ENCODE measurements at places on chromosomes 5 and 9.

DNA sequence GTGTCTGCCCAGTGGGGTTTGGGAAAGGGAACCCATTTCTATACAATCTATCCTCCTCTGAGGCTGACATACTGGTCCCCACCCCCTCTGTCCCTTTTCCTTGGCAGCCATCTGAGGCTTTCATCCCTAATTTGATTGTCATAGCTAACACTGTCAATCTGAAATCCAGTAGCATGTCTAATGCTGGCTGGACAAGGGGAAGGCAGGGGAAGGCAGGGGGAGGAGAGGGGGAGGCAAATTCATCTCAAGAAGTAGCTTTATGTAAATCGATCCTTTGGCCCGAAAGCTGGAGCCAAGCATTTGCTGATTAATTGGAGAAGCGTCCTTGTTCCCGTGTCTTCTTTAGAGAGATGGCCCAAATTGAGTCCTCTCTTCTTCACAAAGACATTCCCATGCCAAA is 314.1 kb upstream of the PANK3 start:
- DNase-seq: no peak

- no peak for DNase-seq
These were observed 51.3 kb upstream of the GRIA1 start for GRCh38 chr5:153439130-153439529.

- no peak for DNase-seq
These were observed 2.2 kb downstream of the SPOCK1 start for GRCh38 chr5:137496919-137497318.

GRCh38 chr9:106632621-106633020 is 230.3 kb upstream of the ZNF462 start:
- DNase-seq: no peak

DNA sequence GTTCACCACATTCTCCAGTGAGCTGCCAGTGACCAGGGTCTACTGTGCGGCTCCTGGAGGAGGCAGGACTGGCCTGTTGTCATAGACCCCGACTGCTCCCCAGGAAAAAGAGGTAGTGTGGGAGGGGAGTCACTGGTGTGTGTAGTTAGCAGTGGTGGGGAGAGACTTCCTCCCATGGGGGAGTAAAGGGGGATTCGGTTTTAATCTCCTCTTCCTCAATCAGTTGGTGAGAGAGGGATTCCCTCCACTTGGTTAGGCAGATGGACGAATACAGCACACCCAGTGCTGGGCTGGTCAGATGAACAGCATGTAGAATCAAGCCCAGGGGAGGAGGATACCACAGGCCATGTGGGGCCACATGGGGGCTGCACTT is 207.6 kb upstream of the S1PR3 start:
- DNase-seq: no peak

Data from stimulated activated CD8-positive, alpha-beta memory T cell treated with anti-CD3 and anti-CD28 coated beads, Interleukin-4, amount 100 ng/mL, for 1 hour (primary cell).